ENCODE measurements at places on chromosomes 6 and 20. TPM values are rescaled to one million over a fixed set of nuclear protein-coding genes. Genes with fewer than 3 reads are reported as not detected.

DNA sequence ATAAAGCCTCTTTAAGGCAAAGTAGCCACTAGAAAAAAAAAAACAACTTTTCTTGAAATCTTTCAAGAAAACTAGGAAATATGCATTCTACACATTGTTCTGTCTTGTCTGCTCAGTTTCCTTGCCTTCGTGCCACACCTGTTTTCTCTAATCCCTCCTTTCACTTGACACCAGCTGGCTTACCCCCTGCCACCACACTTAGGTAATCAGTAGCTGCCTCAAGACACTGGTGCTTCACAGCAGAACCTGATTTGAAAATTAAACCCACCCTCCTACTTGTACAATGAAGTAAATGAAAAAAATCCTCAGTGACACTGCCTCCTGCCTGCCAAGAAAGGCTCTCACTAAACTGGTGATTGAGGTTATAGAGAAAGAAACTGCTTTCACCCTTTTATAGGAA is 45.8 kb upstream of the SCML4 start:
- no peak for DNase-seq

DNA sequence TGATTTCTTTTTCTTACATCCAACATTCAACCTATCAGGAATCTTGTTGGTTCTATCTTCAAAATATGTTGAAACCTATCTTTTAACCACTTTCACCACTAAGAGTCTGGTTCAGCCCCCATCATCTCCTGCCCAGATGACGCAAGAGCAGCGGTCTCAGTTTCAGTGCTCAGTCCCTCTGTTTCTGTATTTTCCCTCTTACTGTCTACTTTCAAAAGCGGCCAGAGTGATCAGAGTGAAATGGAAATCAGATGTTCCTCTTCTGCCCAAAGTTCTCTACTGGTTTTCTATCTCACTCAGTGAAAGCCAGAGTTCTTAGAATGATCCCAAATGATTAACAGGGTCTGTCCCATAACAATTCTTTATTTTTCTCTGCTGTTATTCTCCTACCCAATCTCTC is 147.9 kb upstream of the PDE7B start:
- DNase-seq: no peak

DNA sequence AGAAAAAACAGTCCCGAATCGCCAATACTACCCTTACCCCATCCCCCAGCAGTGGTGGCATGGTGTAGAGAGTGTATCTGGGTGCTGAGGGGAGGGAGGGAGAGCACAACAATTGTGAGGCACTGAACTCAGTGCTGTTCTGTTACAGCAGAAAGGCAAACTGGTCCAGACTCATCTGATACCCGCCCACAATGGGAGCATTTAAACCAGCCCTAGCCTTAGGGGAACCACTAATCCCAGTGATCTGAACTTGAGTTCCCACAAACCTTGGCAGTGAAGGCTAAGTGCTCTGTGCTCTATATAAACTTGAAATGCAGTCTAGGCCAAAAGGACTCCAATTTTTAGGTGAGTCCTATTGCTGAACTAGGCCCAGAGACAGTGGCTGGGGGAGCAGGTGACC is 666.4 kb upstream of the PTCHD4 start:
- DNase-seq: no peak

The CALHM5 gene
- 1.8 TPM for total RNA-seq

Data from astrocyte (in vitro differentiated cells and primary cell).